Ovary (tissue), 10 donors: ENCODE measurements at places on chromosomes 11 and 22. TPM values are rescaled to one million over a fixed set of nuclear protein-coding genes. Genes with fewer than 3 reads are reported as not detected.

The TSPAN18 gene
- 35.3 TPM for polyA plus RNA-seq

The CDC42BPG gene
- polyA plus RNA-seq: 0.35 TPM

The OR8B2 gene
- not detected for polyA plus RNA-seq

The PRCP gene
- 184 TPM for polyA plus RNA-seq

The C11orf71 gene
- polyA plus RNA-seq: 6.5 TPM

The HTR3B gene
- not detected for polyA plus RNA-seq

The MS4A7 gene
- polyA plus RNA-seq: 5.4 TPM

The PPFIBP2 gene
- 9.6 TPM for polyA plus RNA-seq

The IGSF9B gene
- polyA plus RNA-seq: 4.2 TPM

The GGTLC3 gene
- polyA plus RNA-seq: not detected

DNA sequence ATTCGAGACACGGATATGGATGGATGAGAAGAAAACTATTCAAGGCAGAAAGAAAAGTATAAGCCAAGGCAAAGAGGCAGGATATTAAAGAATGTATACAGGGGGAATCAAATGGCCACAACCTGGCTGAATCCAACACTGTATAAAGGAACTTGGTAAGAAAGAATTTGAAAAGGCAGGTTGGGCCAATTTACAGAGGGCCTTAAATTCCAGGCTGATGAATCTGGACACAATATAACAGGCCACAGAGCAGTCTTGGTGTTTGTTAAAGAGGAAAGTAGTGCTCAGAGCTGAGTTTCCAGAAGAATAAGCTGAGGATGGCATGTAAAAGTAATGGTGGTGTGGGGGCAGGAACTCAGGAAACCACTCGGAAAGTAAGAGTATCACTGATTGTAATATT, 72.3 kb upstream of the POU2AF2 start:
- H3K36me3 ChIP-seq: no peaks in the 10 kb centered on the region
- no peak overlapping the region for H3K27ac ChIP-seq
- DNase-seq: no peak
- H3K4me3 ChIP-seq: no peak overlapping the region

GRCh38 chr11:101187748-101188147, 58.1 kb upstream of the PGR start:
- H3K27ac ChIP-seq: no peak overlapping the region
- H3K27me3 ChIP-seq: no peaks in the 10 kb centered on the region
- H3K36me3 ChIP-seq: no peaks in the 10 kb centered on the region
- H3K4me3 ChIP-seq: no peak overlapping the region

DNA sequence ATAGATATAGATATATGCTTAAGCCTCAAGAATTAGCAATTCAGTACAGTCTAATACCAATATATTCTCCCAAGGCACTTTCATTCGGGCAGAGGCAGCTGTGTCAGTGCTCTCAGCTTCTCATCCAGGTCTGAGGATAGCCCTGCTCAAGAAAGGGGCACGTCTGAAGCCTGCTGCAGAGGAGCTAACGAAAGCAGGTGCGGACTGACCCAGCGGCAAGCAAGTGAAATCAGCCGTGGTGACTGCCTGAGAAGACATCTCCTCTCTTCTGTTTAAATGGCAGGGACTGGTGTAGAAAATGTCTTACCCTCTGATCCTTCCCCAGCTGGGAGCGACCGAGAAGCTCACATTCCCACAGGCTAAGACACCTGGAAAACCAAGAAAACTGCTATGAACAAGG, 468.6 kb downstream of the BRD1 start:
- H3K27ac ChIP-seq: no peak overlapping the region
- no peaks in the 10 kb centered on the region for H3K4me1 ChIP-seq
- no peaks in the 10 kb centered on the region for H3K27me3 ChIP-seq
- no peaks in the 10 kb centered on the region for H3K36me3 ChIP-seq
- no peak overlapping the region for H3K4me3 ChIP-seq
- DNase-seq: no peak

- H3K27ac ChIP-seq: no peak overlapping the region
- no peak overlapping the region for H3K4me3 ChIP-seq
- H3K27me3 ChIP-seq: no peaks in the 10 kb centered on the region
- no peaks in the 10 kb centered on the region for H3K36me3 ChIP-seq
Observed at GRCh38 chr22:40385036-40385782, 14.8 kb downstream of the SGSM3 start.

GRCh38 chr11:40403321-40403720, 1056.1 kb downstream of the LRRC4C start:
- no peak overlapping the region for H3K27ac ChIP-seq
- no peaks in the 10 kb centered on the region for H3K4me1 ChIP-seq
- DNase-seq: no peak
- no peaks in the 10 kb centered on the region for H3K36me3 ChIP-seq
- no peaks in the 10 kb centered on the region for H3K27me3 ChIP-seq

DNA sequence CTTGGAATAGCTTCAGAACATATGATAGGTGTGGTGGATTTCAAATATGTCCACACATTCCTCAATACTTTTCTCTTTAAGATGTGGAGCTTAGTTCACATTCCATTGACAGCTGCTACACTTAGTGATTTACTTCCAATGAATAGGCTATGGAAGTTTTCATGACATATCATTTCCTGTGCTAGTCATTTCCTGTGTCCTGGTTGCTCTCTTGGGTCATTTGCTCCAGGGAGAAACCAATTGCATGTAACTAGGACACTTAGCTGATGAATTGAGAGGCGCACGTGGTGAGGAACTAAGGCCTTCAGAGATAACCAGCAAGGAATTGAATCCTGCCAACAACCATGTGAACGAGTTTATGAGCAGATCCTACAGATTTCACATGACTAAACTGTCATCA, 120.9 kb downstream of the SLC17A6 start:
- no peaks in the 10 kb centered on the region for H3K27me3 ChIP-seq
- no peaks in the 10 kb centered on the region for H3K4me1 ChIP-seq
- H3K36me3 ChIP-seq: no peaks in the 10 kb centered on the region

DNA sequence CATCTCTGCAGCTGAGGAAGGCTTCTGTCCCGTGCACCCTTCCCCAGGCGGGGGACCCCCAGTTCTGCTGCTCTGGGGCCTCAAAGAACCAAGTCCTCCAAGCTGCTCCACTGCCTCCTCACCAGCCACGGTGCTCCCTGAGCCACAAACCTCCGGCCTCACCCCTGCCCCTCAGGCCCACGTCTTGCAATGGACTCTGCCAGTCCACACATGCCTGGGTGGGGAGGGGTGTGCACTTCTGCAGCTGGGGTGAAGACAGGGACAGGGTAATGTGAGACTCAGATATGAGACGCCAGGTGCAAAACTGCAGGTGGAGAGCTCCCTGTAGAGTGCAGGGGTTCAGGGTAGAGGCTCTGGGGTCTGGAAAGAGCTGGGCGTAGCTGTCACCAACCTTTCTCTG, 3.2 kb upstream of the PTDSS2 start:
- H3K4me1 ChIP-seq: peaks cover 2% of the 10 kb centered on the region
- H3K27me3 ChIP-seq: no peaks in the 10 kb centered on the region
- H3K27ac ChIP-seq: no peak overlapping the region
- H3K4me3 ChIP-seq: no peak overlapping the region

DNA sequence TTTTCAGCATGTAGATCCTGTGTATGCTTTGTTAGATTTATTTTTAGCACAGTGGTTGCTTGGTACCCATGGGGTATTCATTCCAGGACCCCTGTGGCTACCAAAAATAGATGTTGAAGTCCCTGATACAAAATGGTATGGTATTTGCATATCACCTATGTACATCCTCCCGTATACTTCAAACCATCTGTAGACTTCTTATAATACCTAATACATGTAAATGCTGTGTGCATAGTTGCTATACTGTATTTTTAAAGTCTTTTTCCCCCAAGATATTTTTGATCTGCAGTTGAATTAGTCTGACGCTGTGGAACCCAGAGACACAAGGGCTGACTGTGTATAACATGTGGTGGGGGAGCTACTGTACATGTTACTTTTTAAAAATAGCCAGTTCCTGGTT, 101.1 kb downstream of the ATXN10 start:
- DNase-seq: no peak
- no peaks in the 10 kb centered on the region for H3K27me3 ChIP-seq
- H3K4me3 ChIP-seq: no peak overlapping the region
- no peaks in the 10 kb centered on the region for H3K36me3 ChIP-seq
- H3K27ac ChIP-seq: no peak overlapping the region
- H3K4me1 ChIP-seq: no peaks in the 10 kb centered on the region

- H3K36me3 ChIP-seq: no peaks in the 10 kb centered on the region
- DNase-seq: no peak
- no peak overlapping the region for H3K4me3 ChIP-seq
- H3K27me3 ChIP-seq: no peaks in the 10 kb centered on the region
Observed at GRCh38 chr11:111376181-111376871, 2.7 kb downstream of the POU2AF1 start.

GRCh38 chr11:120180551-120181232, 30.1 kb upstream of the OAF start:
- no peaks in the 10 kb centered on the region for H3K36me3 ChIP-seq
- peaks cover 23% of the 10 kb centered on the region for H3K4me1 ChIP-seq
- no peak overlapping the region for H3K27ac ChIP-seq
- H3K4me3 ChIP-seq: no peak overlapping the region

DNA sequence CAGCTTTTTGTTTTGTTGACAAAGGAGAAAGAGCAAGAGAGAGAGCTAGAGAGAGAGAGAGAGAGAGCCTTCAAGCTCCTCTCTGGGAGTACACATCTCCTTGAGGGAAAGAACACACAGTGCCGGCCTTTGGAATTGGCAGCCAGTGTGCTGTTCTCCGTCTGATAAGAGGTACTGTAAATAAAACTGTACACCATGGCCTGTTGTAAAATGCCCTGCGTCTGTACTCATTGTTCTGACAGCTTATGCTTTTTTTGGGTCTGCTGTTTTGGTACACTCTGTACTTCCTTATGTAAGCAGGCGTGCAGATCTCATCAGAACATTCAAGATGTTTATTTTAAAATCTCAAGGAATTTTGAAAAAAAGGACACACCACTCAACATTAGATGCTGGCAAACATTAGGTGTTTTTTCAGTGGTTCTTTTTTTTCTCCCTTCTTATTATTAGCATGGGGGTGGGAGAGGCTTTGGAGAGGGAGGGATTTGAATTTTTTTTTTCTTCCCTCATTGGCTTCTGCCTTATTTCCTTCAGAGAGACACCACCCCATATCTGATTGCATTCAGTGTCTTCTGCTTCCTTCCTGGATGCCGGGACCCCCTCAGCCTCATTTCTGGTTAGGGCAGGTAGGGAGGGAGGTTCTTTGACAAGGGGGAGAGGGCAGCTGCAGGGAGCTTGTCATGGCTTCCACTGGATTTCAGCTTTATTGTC, 116.8 kb upstream of the NNMT start:
- no peaks in the 10 kb centered on the region for H3K27me3 ChIP-seq
- H3K27ac ChIP-seq: peak overlapping the region; percentile 99
- H3K36me3 ChIP-seq: no peaks in the 10 kb centered on the region
- peak; percentile 71 for DNase-seq
- peak overlapping the region; percentile 43 for H3K4me3 ChIP-seq

DNA sequence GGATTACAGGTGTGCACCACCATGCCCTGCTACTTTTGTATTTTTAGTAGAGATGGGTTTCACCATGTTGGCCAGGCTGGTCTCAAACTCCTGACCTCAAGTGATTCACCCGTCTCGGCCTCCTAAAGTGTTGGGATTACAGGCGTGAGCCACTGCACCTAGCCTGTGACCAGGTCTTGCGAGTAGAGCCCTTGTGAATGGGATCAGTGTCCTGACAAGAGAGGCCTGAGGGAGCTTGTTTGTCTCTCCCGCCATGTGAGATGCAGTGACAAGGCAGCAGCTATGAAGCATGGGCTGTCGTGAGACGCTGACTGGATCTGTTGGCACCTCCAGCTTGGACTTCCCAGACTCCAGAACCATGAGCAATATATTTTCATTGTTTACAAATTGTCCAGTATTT, 69.3 kb downstream of the LRRC32 start:
- H3K27ac ChIP-seq: peak overlapping the region; percentile 64
- no peak overlapping the region for H3K4me3 ChIP-seq
- no peaks in the 10 kb centered on the region for H3K36me3 ChIP-seq
- H3K4me1 ChIP-seq: peaks cover 35% of the 10 kb centered on the region

GRCh38 chr22:28016781-28017557, 97.9 kb upstream of the PITPNB start:
- no peak overlapping the region for H3K4me3 ChIP-seq
- no peak overlapping the region for H3K27ac ChIP-seq
- H3K4me1 ChIP-seq: peaks cover 12% of the 10 kb centered on the region
- H3K27me3 ChIP-seq: no peaks in the 10 kb centered on the region

GRCh38 chr22:39974065-39974464, 13.9 kb downstream of the TMA7B start:
- H3K4me1 ChIP-seq: no peaks in the 10 kb centered on the region
- H3K27ac ChIP-seq: no peak overlapping the region
- H3K27me3 ChIP-seq: no peaks in the 10 kb centered on the region
- no peaks in the 10 kb centered on the region for H3K36me3 ChIP-seq
- no peak overlapping the region for H3K4me3 ChIP-seq
- no peak for DNase-seq

GRCh38 chr22:22086501-22087158, 104.0 kb upstream of the TOP3B start:
- no peak for DNase-seq
- no peak overlapping the region for H3K27ac ChIP-seq
- H3K4me3 ChIP-seq: no peak overlapping the region
- no peaks in the 10 kb centered on the region for H3K27me3 ChIP-seq

- H3K36me3 ChIP-seq: no peaks in the 10 kb centered on the region
- no peaks in the 10 kb centered on the region for H3K27me3 ChIP-seq
- DNase-seq: no peak
- H3K4me3 ChIP-seq: no peak overlapping the region
- H3K4me1 ChIP-seq: no peaks in the 10 kb centered on the region
Observed at GRCh38 chr11:95306801-95307200, 75.8 kb upstream of the SESN3 start.

- no peaks in the 10 kb centered on the region for H3K36me3 ChIP-seq
- no peaks in the 10 kb centered on the region for H3K4me1 ChIP-seq
- no peak for DNase-seq
- no peaks in the 10 kb centered on the region for H3K27me3 ChIP-seq
- no peak overlapping the region for H3K4me3 ChIP-seq
- no peak overlapping the region for H3K27ac ChIP-seq
Observed at GRCh38 chr11:119476038-119476437, 53.1 kb upstream of the THY1 start.

DNA sequence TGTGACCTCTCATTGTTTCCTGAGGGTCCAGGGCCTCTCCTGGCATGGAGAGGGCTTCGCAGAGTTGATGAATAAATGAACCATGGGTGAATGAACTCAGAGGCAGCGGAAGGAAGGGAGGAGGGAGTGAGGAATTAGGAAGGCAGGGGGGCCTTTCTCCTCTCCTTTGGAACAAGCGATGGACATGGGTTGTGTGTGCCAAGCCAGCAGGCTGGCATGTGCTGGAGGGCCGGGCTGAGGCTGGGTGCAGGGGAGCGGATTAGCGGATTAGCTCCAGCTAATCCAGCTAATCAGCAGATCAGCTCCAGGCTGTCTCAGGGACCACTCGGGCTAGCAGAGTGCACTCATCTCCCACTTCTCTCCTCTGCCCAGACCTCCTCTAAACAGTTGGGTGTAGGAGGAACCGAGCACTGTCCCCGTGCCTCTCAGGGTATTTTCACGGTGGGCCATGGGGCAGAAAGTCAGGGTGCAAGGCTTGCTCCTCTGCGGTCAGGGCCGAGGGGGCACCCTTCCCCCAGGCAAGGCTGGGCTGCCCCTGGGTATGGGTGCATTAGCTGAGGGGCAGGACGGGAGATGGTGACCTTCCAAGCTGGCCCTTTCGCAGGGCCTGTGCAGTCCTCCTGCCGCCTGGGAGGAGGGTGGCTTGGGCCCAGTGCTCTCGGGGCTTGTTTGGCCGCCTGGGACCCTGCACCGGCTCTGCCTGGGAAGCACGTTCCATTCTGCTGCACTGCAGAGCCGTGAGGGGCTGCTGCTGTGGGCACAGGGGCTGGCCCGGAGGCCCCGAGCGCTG, 120.3 kb upstream of the B3GAT1 start:
- H3K27me3 ChIP-seq: no peaks in the 10 kb centered on the region
- no peaks in the 10 kb centered on the region for H3K36me3 ChIP-seq
- no peak for DNase-seq
- H3K4me1 ChIP-seq: no peaks in the 10 kb centered on the region
- H3K4me3 ChIP-seq: no peak overlapping the region
